Activated naive CD8-positive, alpha-beta T cell treated with anti-CD3 and anti-CD28 coated beads, Interleukin-2, amount 10 ng/mL, durations not matched to agents 7 days and 5 days (primary cell): ENCODE measurements at places on chromosomes 11 and 22. TPM values are rescaled to one million over a fixed set of nuclear protein-coding genes. Genes with fewer than 3 reads are reported as not detected.

DNA sequence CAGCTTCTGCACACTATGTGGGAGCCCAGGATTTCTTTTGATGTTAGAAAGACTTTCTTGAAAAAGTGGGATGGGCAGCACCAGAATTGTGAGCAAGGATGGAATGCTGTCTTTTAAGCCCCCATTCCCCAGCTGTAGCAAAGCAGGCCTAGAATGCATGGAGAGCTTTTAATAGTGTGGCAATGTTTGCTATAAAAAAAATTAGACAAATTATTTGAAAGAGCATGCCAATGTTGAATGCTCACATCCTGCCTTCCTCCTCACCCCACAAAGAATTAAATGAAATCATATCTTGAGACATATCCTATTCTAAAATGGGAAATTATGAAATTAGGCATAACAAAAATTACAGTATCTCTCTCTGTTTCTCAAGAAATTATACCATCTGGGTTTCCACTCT lies 154.7 kb downstream of the C11orf91 start:
- DNase-seq = no peak

DNA sequence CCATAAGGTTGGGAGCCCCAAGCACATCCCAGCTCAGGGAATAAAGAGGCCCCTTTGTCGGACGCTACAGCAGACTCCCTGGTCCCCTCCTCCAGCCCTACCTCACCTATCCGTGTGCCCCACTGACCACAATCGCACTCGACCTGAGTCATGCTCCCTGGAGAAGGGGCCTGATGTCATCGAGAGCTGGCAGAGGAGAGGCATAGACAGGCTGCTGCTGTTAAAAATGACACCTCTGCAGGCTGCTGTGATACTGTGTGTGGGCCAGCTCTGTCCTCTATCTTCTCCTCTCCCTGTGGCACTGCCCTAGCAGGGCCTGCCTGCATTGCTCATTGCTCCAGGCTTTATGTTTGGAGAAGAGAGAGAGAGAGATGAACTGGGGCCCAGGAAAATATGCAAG lies 123.4 kb upstream of the SYT13 start:
- no peak for DNase-seq

DNA sequence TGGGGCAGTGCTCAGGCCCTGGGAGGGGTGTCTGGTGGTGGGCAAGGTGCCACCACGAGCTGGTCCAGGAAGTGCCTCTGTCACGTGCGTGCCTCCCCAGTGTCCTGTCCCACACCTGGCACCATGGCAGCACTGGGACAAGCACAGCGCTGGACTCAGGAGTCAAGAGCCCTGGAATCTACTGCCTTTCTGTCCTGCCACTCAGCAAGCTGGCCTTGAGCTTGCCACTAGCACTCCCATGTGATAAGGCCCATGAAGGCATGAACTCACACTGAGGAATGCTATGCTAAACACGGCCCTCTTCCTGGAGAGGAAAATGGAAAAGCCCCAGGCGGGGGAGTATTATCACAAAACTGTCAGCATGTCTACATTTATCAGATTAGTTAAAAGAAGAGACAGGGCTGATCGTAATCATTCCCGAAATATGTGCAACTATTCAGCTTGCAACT lies 50.7 kb upstream of the SLC35C1 start:
- DNase-seq = no peak

DNA sequence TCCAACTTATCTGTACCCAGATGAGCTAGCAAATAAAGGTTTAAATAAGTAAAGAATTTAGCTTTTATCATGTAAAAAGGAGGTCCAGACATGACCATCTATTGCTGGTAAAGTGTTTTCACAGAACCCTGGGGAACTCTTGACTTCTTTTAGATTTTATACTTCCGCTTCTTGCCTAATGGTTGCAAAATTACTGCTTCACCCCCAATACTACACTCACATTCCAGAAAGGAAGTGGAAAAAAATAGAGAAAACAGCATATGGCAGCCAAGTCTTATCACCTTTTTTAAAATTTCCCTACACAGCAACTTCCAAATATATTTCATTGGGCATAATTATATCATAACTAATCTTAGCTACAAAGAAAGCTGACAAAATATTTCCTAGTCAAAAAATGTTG lies 12.1 kb downstream of the BBOX1 start:
- no peak for DNase-seq

- no peak for DNase-seq
Measured at GRCh38 chr11:16917941-16918340, 96.3 kb downstream of the PLEKHA7 start.

DNA sequence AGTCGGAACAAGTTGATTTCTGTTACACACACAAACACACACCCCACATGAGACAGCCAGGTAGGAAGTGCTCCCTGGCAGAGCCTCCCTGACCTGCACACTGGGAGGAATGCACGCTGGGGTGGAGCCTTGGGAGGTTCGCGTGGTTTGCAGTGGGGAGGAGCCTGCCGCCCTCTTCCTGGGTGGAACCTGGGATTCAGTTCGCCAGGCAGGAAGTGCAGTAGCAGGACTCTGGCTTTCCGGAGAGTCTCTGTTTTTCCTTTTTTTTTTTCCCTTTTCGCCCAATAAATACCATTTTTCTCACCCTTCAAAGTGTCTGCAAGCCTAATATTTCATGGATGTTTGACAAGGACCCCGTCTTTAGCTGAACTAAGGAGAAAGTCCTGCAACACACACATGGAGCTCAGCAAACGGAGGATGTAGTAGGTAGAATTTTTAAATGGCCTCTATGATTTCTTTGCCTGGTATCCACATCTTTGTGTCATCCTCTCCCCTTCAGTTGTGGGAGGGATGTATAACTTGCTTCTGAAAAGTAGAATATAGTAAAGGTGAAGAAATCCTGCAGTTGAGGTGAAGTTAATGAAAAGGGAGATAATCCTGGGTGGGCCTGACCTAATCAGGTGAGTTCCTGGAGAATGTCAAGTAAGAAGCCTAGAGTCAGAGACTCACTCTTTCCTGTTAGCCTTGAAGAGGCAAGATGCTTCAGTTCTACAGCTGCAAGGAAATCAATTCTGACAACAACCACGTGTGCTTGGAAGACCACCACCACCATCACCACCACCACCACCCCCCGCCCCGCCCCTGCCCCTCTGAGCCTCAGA lies 72.9 kb downstream of the PIWIL4 start:
- DNase-seq = no peak

DNA sequence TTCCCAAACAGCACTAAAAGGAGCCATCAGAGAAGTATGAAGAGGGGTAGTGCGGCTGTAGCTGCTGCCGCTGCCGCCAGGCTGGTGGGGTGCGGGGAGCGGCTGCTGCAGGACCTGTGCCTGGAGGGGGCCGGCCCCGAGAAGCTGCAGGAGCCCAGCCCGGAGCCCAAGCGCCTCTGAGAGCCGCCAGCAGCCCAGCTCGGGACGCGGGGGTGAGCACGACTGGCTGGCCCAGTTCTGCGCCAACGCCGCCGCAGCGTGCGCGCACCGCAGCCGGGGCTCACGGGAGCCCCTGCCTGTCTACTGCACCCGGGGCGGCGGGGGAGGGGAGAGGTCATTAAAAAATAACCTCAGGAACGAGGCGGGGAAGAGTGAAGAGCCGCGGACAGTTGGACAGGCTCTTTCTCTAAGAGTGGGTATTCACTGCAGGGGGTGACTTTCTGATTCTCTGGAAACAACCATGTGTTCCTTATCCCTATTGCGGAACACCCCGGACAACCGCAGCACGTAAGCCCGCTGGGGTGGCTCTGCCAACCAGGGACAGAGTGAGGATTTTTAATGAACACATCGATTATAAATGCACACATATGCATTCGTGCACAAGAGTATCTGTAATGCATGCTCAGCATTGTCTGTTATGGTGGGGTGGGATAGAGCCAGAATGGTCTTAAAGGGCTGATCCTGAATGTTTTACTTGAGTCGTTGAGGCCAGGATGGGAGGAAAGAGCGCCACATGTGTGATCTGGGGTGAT lies 453 bp downstream of the GAS2 start:
- peak; percentile 44 for DNase-seq

GRCh38 chr11:27722953-27723344 lies 22.7 kb upstream of the BDNF start:
- no peak for DNase-seq

DNA sequence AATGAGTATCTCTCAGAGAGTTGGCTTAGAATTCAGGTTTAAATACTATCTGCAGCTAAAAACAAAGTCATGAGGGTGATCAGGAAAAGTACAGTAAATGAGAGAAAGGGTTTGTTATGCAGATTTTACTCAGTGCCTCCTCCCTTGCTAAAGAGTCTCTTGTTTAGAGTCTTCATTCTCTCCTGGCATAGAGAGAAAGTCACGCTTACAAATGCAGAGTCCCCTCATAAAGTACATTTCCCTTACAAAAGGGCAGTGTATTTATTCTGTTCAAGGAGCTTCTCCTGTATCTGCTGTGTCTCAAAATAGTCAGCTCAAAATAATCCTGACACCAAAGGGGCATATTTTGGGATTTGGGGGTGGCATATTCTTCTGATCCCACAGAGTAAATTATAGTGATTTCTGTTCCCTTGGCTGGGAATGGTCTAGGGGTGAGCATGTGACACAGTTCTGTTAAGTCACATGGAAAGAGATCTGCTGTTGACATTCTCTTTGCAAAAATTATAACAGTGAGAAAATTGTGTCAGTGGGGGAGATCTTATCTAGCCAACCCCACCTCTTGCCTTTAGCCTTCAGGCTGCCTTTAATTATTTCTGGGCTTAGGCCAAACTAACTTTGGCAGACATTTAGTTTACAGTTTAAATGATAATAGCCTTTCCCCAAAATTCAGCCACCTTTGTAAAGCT lies 102.9 kb downstream of the MTNR1B start:
- no peak for DNase-seq

DNA sequence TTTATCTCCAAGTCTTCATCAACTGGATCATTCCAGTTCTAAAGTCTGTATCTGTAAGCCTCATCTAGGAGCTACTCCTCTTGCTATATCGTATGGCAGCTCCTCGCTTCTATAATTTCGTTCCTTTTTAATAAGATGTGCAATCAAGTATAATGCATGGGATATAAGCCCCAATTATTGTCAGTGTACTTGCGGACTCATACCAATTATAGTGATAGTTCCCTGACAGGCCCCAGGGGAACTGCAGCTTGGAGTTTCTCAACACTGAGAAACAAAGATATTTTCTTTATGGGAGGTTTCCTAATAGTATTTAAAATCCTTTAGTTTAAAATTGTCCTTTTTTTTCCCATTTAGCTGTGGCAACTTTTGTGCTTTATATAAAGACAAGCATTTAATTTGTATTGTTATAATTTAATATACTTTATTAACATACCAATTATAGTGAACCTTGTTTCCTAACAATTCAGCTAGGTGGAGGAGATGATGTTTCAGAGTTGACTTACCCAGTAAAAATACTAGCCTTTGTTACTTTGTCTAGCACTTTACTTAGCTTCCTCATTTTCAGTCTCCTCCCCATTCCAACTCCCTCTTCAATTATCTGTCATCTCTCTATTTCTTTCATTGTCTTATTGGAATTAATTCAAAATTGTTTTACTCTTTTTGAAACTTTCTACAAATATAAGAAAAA lies 25.3 kb upstream of the DDX17 start:
- DNase-seq = no peak

Gene CCND1
- 0.78 TPM for total RNA-seq

Gene UBQLN3
- not detected for total RNA-seq

Gene VWCE
- 2.4 TPM for total RNA-seq

Gene FAT3
- total RNA-seq = not detected

Gene OR8A1
- not detected for total RNA-seq

Gene CHST1
- total RNA-seq = not detected
